ENCODE measurements at places on chromosomes 2 and 18. TPM values are rescaled to one million over a fixed set of nuclear protein-coding genes. Genes with fewer than 3 reads are reported as not detected.

ACMSD gene
- not detected for total RNA-seq

TSPYL6 gene
- not detected for total RNA-seq

TFCP2L1 gene
- not detected for total RNA-seq

DNA sequence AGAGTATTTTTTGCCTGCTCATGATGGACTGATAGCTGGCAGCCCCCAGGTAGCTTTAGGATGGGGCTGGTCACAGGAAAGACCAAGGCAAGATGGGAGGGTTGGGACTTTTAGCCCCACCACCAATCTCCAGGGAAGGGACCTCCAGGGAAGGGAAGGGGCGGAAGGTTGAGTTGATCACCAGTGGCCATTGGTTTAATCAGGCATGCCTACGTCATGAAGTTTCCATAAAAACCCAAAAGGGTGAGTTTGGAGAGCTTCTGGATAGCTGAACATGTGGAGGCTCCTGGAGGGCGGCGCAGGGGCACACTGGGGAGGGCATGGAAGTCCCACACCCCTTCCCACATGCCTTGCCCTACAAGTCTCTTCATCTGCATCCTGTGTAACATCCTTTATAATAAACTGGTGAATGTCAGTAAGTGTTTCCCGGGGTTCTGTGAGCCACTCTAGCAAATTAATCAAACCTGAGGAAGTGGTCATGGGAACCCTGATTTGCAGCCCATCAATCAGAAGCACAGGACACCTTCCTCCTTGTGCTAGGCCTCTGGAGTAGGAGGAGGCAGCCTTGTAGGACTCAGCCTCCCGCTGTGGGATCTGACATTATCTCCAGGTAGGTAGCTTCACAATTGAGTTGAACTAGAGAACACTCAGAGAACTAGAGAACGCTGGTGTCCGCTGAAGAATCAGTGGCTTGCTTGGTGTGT lies 30.3 kb downstream of the RAB31 start:
- no peak for DNase-seq

DNA sequence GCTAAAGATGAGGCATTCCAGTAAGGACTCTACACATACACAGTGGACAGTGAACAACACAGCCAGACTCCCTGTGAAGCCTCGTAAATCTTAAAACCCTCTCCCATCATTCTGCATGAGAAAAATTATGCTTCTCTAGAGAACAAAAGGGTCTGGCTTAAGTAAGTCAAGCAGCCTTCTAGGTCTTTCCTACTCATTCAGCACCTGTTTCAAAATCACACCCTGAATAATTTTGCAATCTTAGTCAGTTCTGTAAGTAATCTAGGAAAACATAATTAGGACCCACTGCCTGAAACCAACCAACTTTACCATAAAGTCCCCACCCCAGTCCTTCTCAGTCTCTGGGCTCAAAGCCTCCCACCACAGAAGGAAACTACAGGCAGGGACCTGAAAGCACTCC lies 19.7 kb downstream of the IAH1 start:
- DNase-seq, result no peak

DNA sequence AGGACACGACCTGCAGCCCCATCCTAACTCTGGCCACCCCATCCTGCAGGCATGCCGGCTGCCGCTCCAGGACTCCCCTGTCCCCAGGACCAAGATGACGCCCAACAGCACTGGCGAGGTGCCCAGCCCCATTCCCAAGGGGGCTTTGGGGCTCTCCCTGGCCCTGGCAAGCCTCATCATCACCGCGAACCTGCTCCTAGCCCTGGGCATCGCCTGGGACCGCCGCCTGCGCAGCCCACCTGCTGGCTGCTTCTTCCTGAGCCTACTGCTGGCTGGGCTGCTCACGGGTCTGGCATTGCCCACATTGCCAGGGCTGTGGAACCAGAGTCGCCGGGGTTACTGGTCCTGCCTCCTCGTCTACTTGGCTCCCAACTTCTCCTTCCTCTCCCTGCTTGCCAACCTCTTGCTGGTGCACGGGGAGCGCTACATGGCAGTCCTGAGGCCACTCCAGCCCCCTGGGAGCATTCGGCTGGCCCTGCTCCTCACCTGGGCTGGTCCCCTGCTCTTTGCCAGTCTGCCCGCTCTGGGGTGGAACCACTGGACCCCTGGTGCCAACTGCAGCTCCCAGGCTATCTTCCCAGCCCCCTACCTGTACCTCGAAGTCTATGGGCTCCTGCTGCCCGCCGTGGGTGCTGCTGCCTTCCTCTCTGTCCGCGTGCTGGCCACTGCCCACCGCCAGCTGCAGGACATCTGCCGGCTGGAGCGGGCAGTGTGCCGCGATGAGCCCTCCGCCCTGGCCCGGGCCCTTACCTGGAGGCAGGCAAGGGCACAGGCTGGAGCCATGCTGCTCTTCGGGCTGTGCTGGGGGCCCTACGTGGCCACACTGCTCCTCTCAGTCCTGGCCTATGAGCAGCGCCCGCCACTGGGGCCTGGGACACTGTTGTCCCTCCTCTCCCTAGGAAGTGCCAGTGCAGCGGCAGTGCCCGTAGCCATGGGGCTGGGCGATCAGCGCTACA lies 2.1 kb downstream of the GPBAR1 start:
- no peak for DNase-seq

- DNase-seq, result no peak
Measured at GRCh38 chr2:107681936-107682335, 144.8 kb upstream of the RGPD4 start.

DNA sequence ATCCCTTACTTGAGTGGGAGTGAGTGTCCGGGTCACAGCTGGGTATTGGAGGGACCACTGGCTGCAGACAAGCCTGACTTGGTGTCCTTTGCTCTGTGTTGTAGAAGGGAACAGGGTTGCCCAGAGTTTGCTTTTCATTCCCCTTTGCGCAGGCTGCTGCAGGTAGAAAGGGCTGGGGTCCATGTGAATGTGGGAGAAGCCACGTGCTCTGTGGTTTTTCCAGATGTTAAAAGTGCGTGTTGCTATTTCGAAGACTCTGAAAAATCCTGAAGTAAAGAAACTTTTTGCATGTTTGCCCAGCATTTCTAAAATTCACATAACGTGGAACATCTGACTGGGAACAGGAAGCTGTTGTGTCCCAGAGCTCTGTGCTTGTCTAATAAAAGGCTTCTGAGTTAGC lies 28.8 kb downstream of the GLI2 start:
- DNase-seq, result no peak

- no peak for DNase-seq
Measured at GRCh38 chr2:226179010-226179409, 620.6 kb downstream of the IRS1 start.

DNA sequence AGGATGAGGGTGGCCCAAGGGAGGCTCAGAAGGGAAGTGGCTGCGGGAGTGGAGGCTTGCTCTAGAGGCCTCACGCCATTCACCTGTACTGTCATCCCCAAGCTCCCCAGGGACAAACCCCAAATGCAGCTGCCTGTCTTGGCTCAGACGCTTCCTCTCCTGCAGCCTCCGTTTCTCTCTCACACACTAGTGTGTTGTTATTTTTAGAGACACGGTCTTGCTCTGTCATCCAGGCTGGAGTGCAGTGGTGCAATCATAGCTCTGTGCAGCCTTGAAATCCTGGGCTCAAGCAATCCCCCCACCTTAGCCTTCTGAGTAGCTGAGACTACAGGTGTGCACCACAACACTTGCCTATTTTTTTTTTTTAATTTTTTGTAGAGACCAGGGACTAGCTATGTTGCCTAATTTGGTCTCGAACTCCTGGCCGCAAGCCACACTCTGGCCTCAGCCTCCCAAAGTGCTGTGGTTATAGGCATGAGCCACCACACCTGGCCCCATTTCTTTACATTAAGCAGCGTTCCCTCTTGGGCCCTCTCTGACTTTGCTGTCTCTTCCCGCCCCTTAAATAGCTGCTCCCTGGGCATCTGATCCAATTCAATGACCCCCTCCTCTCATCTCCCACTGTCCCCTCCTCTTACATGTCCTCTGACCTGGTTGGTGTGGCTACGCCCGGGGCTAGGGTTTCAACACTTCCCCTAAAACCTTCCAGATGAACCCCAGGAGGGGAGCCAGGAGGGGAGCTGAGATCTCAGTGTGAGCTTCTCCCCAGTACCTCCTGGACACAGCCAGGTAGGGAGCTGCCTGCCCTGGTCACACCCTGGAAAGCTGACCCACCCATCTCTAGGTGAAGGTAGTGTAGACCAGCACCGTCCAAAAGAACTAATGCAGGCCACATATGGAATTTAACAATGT lies 24.0 kb upstream of the LOXHD1 start:
- no peak for DNase-seq
